ENCODE measurements at places on chromosomes 11 and 22.

DNA sequence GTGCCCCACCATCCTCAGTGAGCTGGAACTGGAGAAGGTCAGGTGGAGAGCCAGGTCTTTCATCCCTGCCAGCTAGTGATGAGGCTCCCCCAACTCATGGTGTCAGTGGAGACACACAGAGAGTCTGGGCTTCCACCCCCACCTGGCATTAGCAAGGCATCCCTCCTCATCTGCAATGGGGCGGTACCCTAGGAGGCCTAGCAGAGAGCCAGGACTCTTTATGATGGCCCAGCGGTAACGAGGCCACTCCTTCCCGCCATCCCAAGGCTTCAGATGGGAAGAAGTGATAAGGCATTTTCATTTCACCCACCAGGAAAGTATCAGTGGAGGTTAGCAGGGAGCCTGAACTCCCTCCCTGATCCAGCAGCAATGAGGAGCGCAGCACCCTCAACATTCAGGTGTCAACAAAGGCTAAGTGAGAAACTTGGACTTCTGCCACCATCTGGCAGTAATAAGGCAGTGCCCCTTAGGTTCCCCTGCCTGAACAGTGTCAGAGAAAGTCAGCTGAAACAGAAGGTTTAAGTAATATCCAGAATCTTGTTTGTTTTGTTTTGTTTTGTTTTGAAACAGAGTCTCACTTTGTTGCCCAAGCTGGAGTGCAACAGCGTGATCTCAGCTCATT is 40.5 kb upstream of the FBLN1 start:
- DNase-seq, result peak; percentile 31

GRCh38 chr11:129447654-129448239 is 72.1 kb downstream of the BARX2 start:
- DNase-seq, result no peak

- DNase-seq, result no peak
Observed at GRCh38 chr11:85815186-85815931, 4.4 kb upstream of the SYTL2 start.

- no peak for DNase-seq
Observed at GRCh38 chr11:126891556-126892217, 108.9 kb downstream of the KIRREL3 start.

DNA sequence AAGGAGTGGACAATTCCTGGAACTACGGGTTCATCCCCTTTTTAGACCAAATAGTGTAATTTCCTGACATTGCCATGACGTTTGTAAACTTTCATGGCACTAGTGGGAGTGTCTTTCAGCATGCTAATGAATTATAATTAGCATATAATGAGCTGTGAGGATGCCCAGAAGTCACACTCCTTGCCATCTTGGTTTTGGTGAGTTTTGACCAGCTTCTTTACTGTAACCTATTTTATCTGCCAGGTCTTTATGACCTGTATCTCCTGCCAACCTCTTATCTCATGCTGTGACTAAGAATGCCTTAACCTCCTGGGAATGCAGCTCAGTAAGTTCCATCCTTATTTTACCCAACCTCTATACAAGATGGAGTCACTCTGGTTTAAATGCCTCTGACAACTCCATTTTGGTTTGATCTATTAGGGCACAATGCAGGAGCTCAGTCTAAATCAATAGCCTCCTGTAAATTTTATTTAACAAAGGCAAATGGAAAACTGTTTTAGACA is 20.7 kb downstream of the OR10A6 start:
- no peak for DNase-seq

DNA sequence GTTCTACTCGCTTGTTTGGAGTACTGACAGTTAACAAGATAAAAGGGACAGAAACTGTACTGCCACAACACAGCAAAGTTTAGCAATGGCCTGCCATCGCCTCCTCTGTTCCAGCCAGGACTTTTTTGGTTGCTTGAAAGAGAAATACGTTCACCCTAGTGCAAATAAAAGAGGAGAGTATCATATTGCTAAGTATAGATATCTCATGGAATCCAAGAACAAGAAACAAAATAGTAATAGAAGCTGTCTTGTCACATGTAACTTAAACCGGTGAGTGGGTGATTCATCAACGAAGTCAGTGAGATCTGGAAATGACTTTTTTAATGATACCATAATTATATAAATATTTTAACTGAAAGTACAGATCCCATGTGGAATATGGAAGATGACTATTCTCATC is 35.4 kb downstream of the SLC1A2 start:
- DNase-seq, result no peak

DNA sequence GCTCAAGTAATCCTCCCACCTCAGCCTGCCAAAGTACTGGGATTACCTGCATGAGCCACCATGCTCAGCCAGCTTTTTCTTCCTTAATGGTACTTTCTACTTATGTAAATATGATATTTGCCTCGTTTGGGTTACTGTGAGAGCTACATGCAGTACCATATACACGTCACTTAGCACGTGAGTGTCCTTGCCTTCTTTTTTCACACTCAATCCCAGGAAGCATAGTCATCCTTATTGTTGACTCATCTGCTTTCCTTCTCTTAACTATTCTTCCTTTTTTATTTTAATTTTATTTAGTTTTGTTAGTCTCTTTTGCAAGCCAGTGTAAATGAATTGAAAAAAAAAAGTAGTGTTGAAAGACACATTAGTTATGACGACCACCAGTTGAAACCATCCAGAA is 205.9 kb downstream of the HIPK3 start:
- no peak for DNase-seq

DNA sequence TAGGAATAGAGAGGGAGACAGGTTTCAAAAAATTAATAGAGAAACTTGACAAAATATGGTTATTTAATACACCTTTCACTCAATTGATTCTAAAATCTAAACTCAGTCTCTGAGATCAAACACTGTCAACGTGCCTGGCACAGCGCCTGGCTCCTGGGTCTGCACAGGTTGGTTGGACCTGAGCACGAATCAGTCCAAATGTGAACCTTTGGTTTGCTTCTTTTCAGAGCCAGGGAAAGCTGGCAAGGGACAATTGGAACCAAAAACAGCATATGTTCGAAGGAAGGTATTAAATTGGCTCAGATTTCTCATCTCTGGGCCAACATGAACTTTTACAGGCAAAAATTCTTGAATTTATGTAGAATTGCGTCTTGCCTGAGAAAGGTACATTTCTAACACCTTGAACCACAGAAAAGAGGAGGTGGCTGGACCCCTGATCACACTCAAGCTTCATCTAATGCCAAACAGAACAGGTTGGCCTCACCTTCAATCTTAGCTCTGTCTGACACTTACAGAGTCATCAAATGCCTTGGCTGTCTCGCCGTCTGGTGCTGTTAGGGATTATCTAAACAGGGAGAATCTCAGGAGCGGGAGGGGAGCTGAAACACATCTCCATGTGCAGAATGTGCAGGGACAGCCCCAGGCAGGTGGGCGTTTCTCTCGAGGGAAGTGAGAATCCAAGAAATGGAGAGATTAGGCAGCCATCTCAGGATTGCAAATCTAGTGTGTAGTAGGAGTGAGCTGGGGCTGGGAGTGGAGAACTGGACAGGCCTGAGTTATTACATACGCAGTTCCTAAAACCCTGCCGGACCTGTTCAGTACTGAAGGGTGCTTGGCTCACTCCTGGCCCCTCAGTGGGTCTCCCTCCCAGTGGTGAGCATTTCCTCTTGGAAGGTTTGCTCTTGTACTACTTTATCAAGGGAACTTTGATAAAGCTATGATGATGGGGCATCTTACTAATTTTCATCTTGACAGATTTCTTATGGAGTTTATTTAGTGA is 442.2 kb upstream of the B3GAT1 start:
- DNase-seq, result peak; percentile 81

DNA sequence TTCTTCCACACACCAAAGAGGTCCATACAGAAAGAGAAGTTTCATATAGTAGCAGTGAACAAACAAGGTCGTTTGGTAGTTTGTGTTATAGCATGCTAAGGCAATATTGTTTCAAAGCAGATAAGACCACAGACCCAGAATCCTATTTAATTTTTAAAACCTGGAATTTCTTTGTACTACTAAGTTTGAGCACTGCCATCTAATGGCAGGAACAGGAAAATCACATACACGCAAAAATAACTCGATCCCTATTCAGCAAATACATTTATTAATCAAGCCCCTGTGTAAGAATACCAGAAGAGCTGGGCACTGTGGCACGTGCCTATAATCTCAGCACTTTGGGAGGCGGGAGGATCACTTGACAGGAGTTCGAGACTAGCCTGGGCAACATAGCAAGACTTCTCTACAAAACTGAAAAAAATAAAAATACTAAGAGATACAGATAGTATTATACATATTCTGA is 2.9 kb upstream of the BTBD10 start:
- no peak for DNase-seq

DNA sequence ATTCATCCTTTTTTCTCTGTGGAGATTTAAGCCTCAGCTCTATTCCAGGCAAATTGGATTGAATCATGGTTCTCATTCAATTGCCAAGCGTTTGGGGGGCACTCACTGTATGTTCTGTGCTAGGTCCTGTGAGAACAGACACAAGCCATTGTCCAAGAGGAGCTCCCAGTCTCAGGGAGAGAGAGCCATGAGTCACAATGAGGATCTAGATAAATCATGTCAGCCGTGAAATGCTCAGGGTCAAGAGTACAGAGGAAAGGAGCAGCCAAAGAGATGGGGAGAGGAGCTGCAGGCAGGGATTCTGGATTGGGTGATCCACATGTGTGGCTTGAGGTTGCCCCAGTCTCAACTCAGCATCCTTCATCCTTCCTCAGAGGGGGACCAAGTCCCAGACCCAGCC is 93.6 kb downstream of the FEZ1 start:
- no peak for DNase-seq

DNA sequence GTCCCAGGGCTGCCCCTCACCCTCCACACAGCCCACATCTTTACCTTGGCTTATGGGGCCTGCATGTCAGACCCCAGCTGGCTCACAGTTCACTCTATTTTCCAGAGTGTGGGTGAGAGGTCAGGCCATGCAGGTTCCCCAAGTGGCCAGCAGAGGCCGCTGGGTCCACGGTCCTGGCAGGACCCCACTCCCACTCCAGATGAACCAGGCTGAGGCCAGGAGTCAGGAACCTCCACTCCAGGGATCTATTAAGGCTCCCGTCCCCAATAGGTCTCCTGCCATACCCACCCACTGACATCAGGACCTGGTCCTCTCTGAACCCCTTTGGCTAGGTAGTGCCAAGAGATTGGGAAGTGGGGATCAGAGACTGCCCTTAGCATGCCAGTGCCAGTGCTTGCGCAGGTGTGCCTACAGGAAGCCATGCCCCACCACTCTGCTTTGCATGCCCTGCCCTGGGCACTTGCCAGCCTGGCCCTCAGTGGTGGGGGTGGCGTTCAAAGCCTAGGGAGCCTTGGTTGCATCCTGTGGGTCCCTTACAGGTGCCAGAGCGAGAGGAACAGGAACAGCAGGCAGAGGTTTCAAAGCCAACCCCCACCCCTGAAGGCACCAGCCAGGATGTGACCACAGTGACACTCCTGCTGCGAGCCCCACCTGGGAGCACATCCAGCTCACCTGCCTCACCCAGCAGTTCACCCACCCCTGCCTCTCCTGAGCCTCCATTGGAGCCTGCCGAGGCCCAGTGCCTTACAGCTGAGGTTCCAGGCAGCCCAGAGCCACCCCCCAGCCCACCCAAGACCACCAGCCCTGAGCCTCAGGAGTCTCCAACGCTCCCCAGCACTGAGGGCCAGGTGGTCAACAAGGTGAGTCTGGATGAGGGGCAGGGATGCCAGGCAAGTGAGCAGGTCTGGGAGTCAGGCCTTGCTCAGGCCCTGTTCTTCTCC is 8.3 kb downstream of the SMTN start:
- DNase-seq, result peak; percentile 72

DNA sequence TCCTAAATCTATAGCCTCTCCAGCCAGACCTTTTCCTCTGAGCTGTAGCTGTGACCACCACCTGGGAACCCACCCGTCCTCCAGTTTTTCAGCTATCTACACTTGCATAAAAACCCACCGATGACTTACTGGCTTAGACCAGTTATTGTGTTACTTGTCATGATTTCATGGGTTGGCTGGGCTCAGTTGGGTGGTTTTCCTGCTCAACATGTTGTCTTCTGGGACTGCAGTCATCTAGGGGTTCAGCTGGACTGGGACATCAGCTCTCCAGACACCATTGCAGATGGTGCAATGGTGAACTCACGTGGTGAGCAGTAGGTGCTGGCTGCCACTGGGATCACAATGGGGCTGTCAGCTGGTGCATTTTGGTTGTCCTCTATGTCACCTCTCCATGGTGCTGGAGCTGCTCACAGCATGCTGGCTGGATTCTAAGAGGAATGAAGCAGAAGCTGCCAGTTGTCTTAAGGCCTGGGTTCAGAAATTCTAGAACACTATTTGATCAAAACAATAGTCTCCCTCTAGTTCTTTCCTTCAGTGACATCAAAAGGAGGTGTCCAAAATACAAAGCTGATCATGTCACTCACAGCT is 1.3 kb upstream of the SYT13 start:
- no peak for DNase-seq

DNA sequence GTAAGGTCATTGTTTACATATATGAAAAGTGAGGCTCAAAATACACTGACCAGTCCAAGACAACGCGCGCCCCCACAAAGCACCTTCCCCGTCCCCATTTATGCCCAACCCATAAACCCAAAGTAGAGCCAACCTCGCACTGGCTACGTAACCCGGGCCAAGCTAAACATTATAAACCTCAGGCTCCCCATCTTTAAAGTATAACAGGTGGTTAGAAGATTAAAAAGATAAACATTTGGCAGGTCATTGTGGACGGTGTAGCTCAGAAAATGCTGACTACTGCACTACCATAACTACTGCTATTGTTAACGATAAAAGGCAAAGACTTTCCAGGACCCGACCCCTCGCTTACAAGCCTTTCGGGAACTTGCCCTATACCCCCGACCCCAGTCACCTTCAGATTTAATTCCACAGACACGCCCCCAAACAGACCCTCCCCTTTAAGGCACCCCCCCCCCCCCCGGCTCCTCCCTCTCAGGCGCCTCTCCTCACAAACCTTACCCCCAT is 470 bp downstream of the NUMA1 start:
- DNase-seq, result no peak

Measured in WERI-Rb-1 (cell line).